ENCODE measurements at places on chromosomes 5 and 9. TPM values are rescaled to one million over a fixed set of nuclear protein-coding genes. Genes with fewer than 3 reads are reported as not detected.
A peak's percentile ranks its signal among the peaks of the same experiment; 100 is the strongest.

Gene IL9
- not detected for polyA plus RNA-seq

Gene KIF4B
- 0.27 TPM for polyA plus RNA-seq

- no peak for DNase-seq
Observed at GRCh38 chr9:137213160-137214060, 7.9 kb downstream of the NDOR1 start.

Gene IFNA13
- polyA plus RNA-seq, result not detected

DNA sequence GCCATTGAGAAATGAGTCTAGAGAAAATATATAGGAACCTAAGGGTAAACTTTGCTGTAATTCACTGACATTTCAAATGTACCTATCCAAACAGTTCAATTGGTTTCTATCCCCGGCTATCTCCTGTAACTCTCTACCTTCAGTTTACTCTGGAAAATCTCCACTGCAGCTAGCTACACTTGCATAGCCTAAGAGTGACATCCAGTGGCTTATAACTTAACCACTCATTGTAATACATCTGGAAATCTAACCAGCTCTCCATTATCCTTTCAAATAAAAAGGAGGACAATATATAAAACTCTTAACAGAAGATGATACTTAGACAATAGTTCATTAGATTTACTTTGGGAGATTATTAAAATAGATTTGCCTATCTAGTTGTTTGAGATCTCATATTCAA, 35.3 kb upstream of the SPDL1 start:
- peak; percentile 25 for DNase-seq

- DNase-seq, result no peak
Observed at GRCh38 chr5:173411791-173412555, 83.8 kb upstream of the STC2 start.

GRCh38 chr5:87154191-87154590, 113.5 kb upstream of the RASA1 start:
- no peak for DNase-seq

- DNase-seq, result no peak
Observed at GRCh38 chr5:76692274-76692540, 23.7 kb upstream of the F2R start.

GRCh38 chr5:16732356-16732755, 115.6 kb upstream of the RETREG1 start:
- DNase-seq, result no peak

DNA sequence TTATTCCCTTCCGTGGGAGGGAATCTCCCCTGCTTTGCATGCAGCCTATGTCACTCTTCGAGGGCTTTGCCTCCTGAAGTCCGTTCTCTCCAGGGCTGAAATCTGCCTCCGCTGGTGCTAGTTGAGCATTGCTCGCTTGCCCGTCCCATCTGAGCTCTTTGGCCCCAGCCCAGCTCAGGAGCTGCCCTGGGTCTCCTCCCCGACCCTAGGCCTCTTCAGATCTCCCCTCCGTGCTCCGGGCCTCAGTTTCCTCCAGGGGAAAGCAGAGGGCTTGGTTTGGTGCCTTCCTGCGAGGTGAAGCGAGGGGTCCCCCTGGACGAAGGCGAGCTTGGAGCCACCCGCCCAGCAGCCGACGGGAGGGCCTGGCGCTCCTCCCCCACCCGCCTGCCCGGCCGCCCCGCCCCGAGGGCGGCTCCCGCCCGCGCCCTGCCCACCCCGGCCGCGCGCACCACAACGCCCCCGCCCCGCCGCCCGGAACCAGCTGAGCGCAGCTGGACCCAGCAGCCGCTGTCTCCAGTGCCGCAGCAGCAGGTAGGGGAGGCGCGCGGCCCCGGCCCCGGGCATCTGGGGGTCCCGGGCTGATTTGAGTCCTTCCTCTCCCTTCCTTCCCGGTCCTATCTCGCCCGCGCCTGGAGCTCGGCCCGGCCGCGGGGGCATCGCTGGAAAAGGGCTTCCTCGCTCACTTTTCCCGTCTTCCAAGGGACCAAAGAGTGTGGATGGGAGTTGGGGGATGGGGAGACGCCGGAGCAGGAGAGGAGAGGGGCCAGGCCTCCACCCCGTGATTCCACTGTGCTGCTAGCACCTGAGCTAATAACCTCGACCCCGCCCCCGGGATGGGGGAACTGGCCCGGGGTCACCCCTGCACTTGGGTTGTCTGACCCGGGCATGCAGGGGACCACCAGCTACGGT, at the start of gene GSN:
TSS of gene GSN (plus strand) at position 474 of the 909 bp plus-strand sequence. CDS start 33,810 bp downstream, outside the sequence.
- DNase-seq, result no peak

- DNase-seq, result no peak
Observed at GRCh38 chr5:157993986-157994691, 135.2 kb upstream of the CLINT1 start.

DNA sequence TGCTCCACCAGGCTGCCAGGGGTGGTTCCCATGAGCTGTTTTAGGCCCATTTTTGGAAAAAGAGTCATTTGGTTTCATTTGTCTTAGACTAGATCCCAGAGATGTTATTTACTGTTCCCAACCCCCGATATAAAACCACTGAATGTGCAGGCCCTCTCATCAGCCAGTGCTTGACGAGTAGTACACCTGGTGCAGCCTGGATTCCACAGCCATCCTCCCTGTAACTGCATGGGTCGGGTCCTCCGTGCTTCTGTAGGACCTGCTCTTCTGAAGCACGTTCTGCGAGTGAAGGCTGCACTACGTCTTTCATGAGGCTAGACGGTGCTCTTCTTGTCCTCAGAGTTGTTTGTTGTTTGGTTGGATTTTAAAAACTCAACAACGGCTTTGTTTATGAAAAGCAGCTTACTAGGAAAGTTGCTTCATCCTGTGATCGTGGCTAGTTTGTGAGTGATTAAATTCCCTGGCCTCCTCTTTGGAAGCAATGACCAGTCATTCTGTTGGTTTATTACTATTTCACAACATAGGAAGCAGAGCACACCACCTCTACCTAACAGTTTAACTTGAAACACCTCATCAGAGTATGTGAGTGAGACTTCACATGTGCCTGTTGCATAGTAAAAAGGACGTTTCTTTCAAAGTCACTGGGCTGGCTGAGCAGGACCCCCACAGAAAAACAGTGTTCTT, 135.2 kb downstream of the AOPEP start:
- DNase-seq, result no peak

Gene SPINK5
- 0.32 TPM for polyA plus RNA-seq

DNA sequence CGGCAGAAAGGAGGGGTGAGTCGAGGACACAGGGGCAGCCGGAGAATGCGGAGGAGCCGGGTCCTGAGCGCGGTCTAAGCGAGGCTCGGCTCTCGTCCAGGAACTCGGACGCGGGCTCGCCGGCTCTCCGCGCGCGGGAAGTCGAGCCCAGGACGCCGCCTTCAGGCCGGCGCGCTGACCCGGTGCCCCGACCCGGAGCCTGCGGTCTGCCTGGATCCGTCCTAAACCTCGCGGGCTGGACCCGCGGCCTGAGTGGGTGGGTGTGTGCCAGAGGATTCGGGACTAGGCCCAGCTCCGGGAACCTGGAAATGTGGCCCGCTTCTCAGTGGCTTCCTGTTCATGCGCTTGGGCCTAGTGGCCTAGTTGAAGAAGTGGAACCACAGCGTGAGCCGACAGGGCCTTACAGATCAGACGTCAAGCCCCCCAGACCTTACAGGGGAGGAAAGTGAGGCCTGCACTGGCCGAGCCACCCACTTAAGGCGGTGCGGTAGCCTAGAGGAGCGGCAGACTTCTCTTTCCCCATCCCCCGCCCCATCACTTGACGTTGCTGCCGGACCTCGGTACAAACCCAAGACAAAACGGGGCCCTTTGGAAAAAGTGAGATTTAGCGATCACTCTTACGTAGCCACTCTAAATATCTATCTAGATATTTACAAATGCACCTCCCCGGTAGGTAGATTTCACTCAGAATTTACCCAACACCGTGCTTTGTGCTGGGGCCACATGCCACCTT, 1.2 kb downstream of the CDKN2B-AS1 start:
- DNase-seq, result no peak

DNA sequence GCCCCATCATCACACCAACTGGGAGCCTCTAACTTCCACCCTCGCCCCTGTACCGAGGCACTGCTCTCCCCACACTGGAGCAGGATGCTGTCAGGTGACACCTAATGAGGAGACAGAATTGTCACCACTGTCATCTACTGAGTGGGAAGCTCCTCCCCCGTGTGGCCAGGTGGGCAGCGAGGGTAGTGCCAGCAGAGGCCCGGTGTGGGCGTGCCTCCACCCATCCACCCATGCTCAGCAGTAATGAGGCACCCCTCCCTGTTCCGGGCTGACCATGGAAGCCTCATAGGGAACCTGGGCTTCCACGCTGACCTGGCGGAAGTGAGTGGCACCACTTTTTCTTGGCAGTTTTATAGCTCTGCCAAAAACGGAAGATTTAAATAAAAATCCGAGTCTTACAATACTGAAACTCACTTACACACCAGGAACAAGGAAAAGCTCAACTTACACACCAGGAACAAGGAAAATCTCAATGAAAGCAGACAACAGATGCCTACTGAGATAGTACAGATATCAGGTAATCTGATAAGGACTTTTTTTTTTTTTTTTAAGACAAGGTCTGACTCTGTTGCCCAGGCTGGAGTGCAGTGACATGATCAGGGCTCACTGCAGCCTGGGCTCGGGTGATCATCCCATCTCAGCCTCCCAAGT, 30.6 kb upstream of the ASS1 start:
- DNase-seq, result no peak

- DNase-seq, result no peak
Observed at GRCh38 chr5:174755106-174755505, 30.7 kb downstream of the MSX2 start.

DNA sequence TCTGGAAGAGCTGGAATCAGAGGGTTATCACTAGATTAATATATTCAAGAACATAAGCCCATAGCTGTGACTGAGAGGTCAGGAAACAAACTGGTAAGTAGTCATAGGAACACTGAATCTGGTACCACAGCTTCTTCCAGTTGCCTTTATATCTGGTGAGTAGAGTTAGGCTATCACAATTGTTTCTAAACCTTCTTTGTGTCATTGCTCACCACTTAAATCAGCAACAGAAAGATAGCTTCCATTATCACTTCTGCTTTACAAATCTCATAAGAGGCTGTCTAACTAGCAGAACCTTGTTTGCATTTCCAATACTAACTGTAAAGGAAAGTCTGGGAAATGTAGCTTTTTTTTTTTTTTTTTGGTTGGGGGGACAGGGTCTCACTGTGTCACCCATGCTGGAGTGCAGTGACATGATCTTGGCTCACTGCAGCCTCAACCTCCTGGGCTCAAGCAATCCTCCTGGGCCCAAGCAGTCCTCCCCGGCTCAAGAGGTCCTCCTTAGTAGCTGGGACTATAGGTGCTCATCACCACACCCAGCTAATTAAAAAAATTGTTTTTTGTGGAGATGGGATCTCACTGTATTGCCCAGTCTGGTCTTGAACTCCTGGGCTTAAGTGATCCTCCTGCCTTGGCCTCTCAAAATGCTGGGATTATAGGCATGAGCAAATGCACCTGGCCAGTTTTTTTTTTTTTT, 22.0 kb downstream of the CDC42SE2 start:
- no peak for DNase-seq

Gene FBP2
- polyA plus RNA-seq, result not detected

Gene PTCH1
- 25.7 TPM for polyA plus RNA-seq

- DNase-seq, result no peak
Observed at GRCh38 chr5:1103093-1103492, 8.8 kb downstream of the SLC12A7 start.

Gene ANGPTL2
- polyA plus RNA-seq, result 8.0 TPM

- no peak for DNase-seq
Observed at GRCh38 chr5:133777951-133778350, 165.6 kb upstream of the FSTL4 start.

Gene MORN5
- 2.3 TPM for polyA plus RNA-seq

GRCh38 chr5:73447530-73448462, 781 bp downstream of the FOXD1 start:
- no peak for DNase-seq

DNA sequence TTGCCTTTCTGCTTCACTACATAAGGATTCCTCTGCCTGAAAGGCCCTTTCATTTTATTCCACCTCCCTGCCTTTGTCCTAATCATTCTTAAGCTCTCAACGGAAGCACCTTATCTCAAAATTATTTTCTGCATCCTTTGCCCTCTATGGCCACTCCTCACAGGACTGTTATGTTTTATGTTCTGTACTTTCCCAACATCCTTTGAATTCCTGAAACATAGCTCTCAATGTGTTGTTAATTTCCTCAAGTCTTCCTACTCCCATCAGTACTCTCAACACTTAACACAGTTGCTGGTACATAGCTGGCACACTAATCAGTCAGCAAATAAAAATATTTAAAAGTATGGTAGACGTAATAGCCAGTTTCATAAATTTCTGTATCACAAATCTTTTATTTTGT, 193.0 kb downstream of the RFX3 start:
- DNase-seq, result no peak

DNA sequence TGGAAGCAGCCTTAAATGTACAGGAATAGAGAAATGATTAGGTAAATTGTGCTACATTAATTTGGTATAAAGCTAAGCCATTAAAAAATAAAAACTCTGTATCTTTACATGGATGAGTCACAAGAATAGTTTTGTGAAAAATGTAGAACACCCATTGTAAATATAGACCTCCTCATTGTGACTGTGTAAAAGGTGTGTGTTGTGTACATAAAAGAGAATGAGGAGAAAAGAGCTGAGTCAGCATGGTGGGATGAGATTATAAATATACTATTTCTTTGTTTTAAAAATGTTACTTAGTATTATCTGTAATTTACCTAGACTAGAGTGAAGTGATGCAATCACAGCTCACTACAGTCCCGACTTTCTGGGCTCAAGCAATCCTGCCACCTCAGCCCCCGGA, 250.5 kb downstream of the KIAA0825 start:
- no peak for DNase-seq

Gene NR5A1
- not detected for polyA plus RNA-seq

Gene NMUR2
- polyA plus RNA-seq, result 0.94 TPM

DNA sequence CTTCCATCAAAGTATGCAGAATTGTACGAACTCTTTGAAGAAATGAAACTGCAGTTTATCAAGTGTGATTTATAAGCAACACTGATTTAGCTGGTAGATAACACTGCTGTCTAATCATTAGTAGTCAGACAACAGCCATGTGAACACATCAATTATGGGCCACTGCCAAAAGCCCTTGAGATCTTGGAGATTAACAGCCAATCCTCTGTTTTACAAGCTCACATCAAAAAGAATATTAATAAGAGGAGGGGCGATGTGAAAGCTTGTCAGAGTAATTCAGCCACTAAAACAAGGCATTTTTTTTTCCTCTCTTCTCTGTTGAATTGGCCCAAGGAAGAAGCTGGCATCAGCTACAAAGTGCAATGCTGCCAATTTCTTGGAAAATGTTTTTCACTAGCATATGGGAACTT, 28.1 kb downstream of the ZNF608 start:
- no peak for DNase-seq

DNA sequence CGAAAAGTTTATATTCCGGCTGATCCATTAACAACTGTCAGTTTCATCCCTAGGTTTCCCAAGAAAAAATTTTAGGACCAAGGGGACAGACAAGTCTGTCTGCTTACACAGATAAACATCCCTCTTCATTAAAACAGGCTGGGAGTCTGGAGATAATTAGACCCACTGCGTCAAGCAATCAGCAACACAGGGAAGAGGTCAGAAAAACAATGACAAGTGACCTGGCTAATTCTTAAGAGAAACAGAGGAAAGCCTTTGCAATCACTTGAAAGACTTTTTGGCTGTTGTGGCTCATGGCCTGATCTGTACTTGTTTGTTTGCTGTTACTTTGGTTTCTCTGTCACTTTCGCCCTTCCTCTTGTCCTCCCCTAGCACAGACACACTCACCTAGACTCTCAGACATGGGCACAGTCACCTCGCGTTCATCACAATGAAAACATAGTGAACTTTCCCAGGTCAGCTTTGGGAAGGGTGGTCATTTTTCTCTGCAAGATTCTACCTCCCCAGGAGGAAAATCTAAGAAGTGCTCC, 2.9 kb upstream of the CCDC192 start:
- DNase-seq, result no peak

- no peak for DNase-seq
Observed at GRCh38 chr9:133449760-133450159, 10.0 kb upstream of the CACFD1 start.

GRCh38 chr5:124156415-124156996, 589.9 kb downstream of the ZNF608 start:
- DNase-seq, result no peak

Measured in left renal pelvis (tissue), 4 donors.